Thymus (tissue), 14 donors: ENCODE measurements at places on chromosomes 6 and 20.

DNA sequence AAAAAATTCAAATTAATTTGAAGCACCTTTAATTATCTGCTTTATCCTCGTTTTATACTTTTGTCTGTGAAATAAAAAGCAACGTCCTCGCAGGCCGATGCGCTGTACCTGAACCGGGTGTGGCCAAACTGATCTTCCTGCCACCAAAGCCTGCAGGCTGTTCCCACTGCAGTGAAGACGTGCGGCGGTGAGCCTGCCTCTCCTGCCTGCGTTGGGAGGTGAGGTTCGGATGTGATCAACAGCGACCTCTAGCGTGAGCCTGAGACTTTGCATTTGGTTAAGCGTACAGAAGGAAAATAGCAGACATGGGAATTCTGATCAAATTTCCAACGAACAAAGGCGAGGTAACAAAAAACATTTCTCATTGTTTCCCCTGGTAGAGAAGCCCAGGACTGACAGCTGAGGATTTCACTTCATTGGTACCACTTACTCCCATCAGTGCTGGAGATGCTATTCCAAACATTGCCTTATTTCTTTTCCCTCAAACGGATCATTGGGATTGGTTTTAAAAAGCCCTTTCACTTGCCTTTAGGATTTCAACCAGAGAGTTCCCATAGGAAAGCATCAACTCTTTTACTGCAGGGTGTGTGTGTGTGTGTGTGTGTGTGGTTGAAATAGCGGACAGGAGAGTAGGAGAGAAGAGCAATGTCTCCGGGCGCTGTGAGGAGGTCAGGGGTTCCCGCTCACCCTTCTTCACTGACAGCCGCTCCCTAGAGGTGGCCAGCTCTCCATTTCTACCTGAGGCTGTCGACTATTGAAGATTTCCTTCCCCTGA lies 56.6 kb upstream of the CCN6 start:
- peak; percentile 85 for DNase-seq

DNA sequence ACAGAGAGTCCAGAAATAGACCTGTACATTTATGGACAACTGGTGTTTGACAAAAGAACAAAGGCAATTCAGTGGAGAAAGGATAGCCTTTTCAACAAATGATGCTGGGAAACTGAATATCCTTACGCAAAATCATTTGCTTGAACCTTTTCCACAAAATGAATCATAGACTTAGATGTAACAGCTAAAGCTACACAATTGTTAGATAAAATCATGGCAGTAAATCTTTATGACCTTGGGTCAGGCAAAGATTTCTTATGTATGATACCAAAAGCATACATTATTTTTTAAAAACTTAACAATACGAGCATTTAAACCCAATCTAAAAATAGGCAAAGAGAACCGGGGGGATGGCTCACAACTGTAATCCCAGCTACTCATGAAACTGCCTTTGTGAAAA lies 73.5 kb upstream of the DST start:
- no peak for DNase-seq

DNA sequence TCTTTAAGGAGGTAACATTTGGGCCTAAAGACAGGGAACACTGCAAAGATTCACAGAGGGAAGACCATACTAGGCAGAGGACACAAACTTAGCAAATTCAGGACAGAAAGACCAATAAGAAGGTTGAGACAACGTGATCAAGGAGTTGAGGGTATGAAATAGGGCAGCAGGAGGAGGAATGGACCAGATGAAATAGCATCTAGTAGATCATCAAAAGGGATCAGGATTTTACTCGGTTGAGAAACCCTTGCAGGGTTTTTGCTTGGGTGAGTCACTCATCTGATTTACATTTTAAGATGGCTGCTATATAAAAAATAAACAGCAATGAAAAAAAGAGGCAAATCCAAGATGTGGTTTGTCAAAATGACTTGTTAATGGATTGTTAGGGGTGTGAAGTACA lies 4.7 kb downstream of the BCLAF1 start:
- DNase-seq = no peak

GRCh38 chr6:148566664-148567350 lies 180.0 kb upstream of the UST start:
- no peak for DNase-seq

GRCh38 chr6:14616656-14617055 lies 499.1 kb downstream of the CD83 start:
- no peak for DNase-seq

- DNase-seq = no peak
Measured at GRCh38 chr20:53891306-53891894, 179.0 kb downstream of the BCAS1 start.

DNA sequence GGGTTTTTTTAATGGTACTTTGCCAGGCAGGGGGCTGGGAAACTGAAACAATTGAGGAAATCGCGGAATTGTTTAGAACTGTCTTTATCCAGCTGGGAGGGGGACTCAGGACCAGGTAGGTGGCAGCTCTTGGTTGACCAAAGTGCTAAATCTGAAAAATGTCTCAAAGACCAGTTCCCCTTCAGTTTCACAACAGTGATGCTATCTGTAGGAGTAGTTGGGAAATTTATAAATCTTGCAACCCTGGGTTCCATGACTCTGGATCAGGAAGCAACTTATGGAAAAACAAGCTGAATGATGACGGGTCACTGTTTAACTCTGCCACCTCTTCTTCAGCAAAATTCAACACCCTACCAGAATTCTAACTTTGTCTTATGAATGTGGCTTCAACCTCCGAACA lies 99.7 kb downstream of the FAM50B start:
- DNase-seq = no peak

DNA sequence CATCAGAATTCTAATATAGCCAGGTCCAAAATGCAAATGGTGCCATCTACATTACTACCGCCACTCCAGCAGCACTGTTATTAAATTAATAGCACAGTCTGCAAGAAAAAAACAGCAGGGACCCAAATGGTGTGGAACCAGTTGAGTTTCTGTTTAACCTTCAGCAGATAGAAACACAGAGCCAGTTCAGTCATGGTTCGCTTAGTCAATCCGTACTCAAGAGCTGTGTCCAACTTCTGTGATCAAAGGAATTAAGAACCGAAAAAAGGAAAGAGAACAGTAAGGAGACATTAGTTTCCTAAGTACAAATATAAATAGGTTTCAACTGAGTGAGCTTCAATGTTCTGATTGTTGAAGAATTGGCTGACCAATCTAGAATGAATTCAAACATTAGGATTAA lies 107.7 kb downstream of the TRDN start:
- DNase-seq = no peak

DNA sequence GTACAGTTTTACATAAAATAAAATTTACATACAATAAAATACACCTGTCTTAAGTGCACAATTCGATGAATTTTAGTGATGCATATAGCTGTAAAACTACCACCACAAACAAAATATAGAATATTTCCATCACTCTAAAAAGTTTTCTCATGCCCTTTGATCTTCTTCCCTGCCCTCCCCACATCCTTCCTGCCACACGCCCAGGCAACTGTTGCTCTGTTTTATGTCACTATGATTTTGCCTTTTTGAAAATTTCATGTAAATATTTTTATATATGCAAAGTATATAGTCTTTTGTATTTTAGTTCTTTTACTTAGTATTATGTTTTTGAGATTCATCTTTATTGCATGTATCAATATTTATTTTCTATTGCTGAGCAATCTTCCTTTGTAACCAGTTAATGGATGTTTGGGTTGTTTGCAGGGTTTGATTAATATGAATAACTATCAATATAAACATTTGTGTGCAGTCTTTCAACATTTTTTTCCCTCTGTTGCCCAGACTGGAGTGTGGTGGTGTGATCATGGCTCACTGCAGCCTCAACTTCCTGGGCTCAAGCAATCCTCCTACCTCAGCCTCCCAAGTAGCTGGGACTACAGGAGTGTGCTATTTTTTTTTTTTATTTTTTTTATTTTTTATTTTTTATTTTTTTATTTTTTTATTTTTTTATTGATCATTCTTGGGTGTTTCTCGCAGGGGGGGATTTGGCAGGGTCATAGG lies 23.8 kb upstream of the SAMHD1 start:
- DNase-seq = no peak

- DNase-seq = no peak
Measured at GRCh38 chr6:8352335-8352965, 82.9 kb downstream of the SLC35B3 start.

DNA sequence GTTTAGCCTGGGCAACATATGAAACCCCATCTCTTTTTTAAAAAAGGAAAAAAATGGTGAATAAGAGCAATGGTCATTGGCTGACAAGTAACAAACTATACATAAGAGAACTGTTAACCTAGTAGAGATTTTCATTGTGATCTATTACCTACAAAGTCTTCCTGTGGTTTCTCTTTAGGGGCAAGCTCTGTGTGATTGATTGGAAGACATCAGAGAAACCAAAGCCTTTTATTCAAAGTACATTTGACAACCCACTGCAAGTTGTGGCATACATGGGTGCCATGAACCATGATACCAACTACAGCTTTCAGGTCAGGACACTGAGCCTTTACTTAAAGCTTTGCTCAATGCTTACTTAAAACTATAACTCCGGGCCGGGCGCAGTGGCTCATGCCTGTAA lies 19.2 kb downstream of the MGME1 start:
- DNase-seq = no peak

GRCh38 chr6:30325150-30325872 lies 1.4 kb upstream of the TRIM39 start:
- no peak for DNase-seq

DNA sequence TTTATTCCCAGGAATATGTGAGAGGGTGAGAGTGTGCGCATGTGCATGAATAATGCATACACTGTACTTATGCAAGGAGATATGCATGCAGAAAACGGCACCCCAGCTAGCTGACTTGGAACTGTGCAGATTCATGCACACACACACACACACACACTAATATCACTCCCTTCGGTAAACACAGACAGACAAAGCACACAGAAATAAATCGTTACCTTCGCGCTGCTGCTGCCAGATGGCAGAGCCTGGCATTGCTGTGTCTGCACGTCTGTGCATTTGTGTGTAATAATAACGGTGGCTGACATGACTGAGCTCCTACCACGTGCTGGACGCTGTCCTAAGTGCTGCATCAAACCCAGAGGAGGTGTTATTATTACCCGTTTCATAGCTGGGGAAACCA lies 36.8 kb downstream of the PREX1 start:
- DNase-seq = no peak

- DNase-seq = no peak
Measured at GRCh38 chr6:71289039-71289801, 609 bp downstream of the OGFRL1 start.

DNA sequence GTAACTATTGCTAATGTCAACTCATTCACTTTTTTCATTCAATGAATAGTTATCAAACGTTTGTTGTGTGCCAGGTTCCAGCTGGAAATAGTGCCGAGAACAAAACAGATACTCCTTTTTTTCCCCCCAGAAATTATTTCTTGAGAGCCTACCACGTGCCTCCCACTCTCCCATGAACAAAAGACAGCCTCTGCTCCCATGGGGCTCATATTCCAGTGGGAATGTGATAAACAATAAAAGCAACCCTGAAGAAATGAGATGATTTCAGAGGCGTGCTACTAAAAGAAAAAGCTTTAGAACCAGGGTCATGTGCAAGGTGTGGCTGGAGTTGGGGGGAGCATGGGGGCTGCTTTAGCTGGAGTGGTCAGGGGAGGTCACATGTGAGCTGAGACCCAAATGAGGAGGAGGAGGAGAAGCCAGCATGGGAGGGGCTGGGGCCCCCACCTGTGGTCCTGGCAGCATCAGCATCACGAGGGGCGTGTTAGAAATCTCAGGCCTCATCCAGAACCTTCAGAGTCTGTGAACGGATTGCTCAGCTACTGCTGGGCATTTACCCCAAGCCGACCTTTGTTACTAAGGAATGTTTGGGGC lies 157.4 kb downstream of the EYA2 start:
- DNase-seq = no peak

- no peak for DNase-seq
Measured at GRCh38 chr6:46949632-46950280, 28.0 kb upstream of the ADGRF5 start.

GRCh38 chr20:16518784-16519084 lies 54.5 kb downstream of the KIF16B start:
- no peak for DNase-seq

DNA sequence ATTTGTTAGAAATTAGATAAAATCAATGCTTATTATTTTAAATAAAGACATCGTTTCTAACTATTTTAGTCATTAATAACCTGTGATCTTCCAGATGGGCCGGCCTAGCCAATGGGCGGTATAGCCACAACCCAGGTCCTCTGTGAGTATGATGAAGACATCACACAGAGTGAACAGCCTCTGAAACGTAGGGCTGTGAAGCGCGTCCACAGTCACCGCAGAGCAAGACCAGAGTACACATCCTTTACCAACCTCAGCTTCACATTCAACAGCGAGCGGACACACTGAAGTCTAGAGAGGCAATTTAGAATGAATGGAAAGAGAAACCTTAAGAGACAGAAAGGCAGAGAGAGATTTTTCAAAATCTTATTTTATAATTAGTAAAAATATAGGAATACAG lies 125.0 kb upstream of the RPS6KA2 start:
- no peak for DNase-seq

GRCh38 chr6:28551891-28552666 lies 26.4 kb downstream of the GPX5 start:
- DNase-seq = no peak

DNA sequence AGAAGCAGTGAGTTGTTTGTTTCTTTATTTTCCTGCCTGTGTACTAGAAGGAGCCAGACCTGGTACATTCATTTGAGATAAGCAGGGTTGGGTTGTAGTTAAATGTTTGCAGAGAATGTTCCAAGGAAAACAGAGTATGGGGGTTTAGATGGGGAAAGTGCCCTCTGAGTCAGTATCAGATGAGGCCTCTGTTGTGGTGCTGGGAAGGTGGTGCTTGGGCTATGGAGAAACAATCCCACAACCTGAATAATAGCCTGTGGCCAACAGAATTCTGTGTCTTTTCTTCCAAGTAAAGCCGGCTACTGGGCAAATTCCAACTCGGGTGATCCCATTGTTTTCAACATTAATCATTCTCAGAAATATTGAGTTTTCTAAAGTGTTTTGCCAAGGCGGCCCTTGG lies 109.3 kb downstream of the RNF144B start:
- DNase-seq = no peak

GRCh38 chr20:57390604-57391438 lies at the start of gene RBM38:
Gene RBM38, plus strand, starts transcription at chr20:57391396. Its CDS starts 186 bp downstream, at chr20:57391582.
- peak; percentile 75 for DNase-seq

GRCh38 chr6:129370268-129370916 lies 339.6 kb downstream of the ARHGAP18 start:
- DNase-seq = peak; percentile 4

DNA sequence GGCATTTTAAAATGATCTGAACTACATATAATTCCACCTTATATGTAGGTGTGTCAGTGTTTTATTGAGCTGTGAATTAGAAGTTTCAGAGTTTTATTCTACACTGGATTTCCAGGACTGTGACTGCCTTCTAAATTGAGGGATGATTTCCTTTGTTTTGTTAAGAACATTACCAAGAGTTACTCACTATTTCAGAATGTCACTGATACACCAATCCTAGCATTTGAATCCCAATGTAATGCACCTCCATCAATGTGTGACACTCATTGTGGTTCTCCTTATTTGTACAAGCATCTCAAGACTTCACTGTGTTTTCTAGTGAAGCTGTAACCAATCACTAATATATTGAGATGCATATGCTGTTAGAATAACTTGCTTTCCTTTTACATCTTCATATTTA lies 86.8 kb downstream of the PLCB1 start:
- no peak for DNase-seq

- DNase-seq = no peak
Measured at GRCh38 chr6:73511796-73512195, 9.0 kb downstream of the EEF1A1 start.

GRCh38 chr6:158014505-158015187 lies 33.0 kb downstream of the SYNJ2 start:
- DNase-seq = peak; percentile 37
